ENCODE measurements at places on chromosomes 6 and 20.

GRCh38 chr6:35895560-35895959 is 25.3 kb downstream of the SRPK1 start:
- no peak for DNase-seq

DNA sequence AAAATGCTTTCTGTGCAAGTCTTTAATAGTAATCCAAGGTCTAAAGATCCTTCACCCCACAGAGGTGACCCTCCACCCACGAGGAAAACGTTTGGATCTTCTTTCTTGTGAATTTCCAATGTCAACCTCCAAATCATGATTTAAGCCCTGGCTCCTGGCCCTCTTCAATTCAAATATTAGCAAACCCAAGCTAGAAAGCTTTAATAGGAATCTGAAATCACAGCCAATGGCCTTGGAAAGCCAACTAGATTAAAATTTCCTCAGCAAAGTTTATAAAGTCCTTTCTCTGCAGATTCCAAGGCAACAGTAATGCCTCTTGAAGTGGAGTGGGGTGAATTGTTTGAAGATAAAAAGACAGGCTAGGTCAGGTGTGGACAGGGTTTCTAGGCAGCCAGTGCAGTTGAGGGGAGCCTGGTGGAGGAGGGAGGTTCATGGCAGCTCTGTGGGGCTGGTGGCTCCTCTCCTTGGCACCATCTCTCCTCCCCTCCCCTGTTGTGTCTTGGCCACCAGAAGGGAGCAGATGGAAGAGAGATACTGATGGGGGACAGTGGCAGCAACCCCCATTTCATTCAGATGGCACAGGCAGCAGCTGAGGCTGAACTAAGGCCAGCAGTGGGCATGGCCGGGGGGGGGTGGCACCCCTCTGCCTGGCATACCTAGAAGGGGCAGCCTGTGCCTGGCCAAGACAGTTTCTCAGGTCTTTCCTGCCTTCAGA is 12.0 kb upstream of the UQCC2 start:
- no peak for DNase-seq

GRCh38 chr6:170355661-170356060 is 49.1 kb downstream of the FAM120B start:
- DNase-seq = no peak

DNA sequence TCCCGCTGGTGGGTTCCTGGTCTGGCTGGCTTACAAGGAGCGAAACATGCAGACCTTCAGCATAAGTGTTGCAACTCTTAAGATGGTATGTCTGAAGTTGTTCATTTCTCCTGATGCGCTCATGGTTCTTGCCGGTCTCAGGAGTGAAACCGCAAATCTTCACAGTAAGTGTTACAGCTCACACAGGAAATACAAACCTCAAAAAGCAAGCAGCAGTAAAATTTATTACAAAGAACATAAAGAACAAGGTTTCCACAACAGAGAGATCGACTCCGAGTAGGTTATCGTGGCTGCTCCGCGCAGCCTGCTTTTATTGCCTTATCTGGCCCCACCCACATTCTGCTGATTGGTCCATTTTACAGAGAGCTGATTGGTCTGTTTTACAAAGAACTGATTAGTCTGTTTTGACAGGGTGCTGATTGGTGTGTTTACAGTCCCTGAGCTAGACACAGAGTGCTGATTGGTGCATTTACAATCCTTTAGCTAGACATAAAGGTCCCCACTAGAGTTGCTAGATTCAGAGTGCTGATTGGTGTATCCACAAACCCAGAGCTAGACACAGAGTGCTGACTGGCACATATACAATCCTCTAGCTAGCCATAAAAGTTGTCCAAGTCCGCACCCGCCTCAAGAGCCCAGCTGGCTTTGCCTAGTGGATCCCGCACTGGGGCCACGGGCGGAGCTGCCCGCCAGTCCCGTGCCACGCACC is 39.2 kb downstream of the TRIM27 start:
- DNase-seq = no peak

- DNase-seq = no peak
Measured at GRCh38 chr6:84172080-84172479, 55.4 kb downstream of the CEP162 start.

GRCh38 chr6:160917572-160917971 is 74.0 kb upstream of the MAP3K4 start:
- no peak for DNase-seq

DNA sequence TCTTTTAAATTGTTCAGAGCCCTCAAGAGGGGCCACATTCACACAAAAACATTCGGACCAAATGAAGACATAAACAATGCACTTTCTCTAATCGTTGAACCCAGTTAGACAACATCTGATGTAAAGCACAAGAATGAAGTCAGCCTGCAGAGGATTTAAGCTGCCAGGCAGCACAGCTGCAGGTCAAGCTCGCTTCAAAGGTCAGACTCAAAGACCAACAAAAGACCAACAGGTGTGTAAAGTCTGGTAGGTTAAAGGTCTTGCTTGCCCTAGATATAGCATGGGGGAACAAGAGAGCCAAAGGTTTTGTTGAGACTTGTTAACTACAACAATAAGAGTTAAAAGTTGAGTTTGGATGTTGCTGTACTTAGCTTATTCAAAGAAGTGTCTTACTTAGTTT is 26.7 kb upstream of the MYLIP start:
- no peak for DNase-seq

DNA sequence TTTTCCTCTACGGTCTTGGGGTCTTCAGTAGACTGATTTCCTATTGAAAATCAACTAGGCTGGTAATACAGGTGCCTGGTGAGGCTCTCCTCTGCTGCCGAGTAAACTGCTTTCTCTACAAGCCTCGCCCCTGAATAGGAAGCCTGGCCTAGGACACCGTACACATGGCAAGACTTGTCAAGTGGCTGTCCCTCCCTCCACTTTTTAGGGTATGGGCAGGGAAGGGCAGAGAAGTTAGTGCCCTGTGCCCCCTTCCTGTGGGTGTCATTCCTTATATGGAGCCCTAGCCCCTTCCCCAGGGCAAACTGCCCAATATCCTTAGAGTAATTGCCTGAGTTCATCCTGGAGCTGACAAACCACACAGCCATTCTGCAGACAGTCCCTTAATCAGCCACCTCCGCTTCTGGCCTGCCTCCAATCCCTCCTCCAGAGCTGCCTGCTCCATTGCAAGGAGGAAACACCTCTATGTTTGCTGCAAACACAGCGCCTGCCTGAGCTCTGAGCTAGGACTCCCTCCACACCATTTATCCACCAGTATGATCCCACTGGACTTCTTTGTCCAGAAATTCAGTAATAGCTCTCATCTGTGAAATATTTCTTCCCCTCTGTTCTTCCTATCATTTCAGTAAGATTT is 93.1 kb downstream of the CHD6 start:
- DNase-seq = peak; percentile 40

DNA sequence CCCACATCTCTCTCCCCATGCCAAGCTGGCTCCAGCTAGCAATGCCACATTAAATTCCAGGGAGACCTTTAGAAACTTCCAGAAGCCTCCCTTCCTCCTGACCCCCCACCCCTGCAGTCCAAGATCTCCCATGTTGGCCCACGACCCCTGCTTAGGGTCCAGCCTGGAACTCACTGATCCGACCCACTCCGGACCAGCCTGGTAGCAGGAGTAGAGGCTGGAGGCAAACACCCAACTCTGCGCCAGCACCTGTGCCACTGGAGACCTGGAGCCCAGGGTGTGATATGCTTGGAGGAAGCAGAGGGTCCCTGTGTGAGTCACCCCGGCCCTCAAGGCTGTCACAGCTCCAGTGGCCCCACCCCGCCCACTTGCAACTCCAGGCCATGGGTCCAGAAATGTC is 3.3 kb upstream of the ULBP1 start:
- no peak for DNase-seq

- DNase-seq = no peak
Measured at GRCh38 chr6:3542032-3542640, 85.3 kb upstream of the SLC22A23 start.

DNA sequence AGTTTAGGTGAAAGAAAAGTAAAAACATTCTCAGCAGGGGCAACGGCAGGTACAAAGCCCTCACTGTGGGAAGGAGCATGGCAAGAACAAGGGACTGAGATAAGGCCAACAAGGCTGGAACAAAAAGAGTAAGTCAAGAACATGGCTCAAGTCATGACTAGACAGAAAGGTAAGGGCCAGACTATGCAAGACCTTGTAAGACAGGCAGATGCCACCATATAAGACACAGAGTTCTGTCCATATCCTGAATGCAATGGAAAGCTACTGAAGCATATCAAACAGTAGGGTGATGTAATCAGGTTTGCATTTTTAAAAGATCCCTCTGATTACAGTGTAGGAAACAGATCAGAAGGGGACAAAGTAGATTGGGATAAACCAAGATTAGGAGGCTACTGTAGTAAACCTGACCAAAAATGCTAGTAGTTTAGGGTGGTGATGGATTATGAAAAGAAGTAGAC is 5.5 kb downstream of the REV3L start:
- DNase-seq = no peak

DNA sequence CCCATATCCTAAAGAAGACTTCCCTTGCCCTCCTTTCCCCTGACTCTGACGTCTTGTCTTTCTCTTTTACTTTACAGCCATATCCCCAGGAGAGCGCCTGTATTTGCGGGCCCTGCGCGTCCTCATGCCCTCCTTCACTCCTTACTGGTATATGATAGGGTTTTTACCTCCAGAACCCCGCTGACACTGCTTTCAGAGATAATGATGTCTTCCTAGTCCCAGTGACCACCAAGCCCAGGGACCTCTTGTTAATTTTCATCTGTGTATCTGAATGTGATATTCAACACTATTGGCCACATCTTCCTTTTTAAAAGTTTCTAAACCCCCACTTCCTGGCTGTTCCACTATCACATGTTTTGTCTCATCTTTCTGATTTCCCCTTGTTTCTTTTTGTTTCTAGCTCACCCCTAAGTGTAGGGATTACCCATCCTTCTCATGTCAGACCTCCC is 102.0 kb downstream of the HIVEP1 start:
- no peak for DNase-seq

GRCh38 chr6:13469693-13470092 is 17.7 kb downstream of the GFOD1 start:
- DNase-seq = no peak

DNA sequence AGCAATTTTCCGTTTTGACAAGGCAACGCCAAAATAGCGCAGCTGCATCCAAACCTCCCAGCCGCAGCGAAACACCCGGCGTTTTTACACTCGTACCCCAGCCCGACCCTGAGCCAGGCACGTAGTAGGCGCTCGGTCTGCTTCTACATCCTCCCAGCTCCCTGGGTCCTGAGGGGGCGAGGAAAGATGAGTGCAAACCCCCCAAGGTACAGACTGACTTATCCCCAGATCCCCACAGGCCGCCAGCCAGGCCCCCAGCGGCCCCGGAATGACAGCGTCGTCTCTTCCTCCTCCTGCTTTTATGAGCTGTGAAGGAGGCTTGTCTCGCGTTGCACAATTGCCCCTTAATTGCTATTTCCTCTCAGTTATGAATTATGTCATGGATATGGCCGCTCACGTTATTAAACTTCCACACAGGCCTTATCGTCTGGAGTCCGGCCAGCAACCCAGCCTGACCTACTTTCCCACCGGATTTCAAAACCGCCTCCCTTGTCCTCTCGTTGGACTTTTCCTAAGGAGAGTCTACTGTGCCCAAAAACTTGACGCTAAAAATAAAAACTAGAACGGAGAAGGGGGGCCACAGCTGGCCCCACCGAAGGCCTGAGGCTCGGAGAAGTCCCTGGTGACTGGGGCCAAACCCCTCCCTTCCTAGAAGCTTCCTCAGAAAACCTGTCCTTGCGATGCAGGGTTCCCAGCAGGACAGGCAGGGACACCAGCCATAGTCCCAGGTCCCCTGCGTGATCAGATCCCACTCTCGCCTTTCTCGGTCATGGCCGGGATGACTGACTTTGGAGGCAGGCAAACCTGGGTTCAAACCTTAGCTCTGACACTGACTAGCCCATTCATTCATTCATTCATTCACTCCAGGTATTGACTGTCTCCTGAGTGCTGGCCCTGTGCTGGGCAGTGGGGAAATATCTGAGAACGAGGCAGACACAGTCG is 130.9 kb upstream of the PTPN1 start:
- DNase-seq = peak; percentile 92

GRCh38 chr6:84774157-84774984 is 10.0 kb upstream of the TBX18 start:
- DNase-seq = peak; percentile 60

DNA sequence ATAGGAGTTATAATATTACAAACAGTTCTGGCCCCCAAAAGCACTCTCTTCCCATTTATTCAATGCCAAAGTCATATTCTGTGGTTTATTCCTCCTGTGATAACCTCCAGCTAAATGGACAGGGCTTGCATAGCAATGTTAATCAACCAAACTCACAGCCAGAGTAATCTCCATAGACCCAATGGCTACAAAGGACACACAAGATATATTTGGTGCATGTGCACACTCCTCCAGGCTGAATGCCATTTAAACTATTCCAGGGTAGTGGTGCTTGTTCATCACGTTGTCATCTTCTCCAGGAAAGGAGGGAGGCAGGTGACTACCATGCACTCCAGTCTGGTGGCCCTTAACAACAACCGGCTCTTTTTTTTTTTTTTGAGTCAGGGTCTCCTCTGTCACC is 56.8 kb downstream of the B3GAT2 start:
- no peak for DNase-seq

- no peak for DNase-seq
Measured at GRCh38 chr6:38020593-38020992, 201.1 kb downstream of the ZFAND3 start.

DNA sequence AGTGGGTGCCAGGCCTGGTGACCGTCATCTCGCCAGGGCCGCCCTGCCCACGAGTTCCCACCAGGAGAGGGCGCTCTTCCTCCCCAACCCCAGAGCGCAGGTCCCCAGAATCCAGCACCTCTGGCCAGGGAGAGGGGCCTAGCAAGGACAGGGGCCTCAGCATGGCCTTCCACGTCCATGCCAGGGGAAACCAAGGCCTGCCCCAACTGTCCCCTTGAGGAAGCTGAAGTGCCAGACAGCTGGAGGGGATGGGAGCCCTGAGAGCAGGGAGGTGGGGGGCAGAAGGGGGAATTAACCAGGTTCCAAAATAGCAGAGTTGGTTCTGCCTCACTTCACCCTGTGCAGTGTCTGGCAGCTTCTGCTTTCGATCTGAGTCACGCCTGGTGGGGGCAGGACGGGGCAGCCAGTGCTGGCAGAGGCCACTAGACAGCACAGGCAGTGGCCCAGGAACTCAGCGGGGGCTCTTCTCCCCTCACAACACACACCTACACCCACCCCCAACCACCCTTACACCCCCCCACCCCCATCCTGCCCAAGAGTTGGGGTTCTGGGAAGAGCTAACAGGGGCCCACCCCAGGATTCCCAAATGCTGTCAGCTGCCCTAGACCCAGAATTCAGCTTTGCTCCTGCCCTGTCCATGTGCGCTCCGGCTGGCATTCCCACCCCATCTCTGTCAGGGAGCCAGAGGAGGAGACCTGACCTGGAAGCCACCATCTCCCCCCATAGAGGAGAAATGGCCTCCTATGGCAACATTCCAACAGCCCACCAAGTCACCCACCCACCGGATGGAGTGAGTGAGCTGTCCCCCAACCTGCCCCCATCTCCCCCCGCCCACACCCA is 29.2 kb downstream of the TFEB start:
- peak; percentile 65 for DNase-seq
